Suppressor macrophage treated with lipopolysaccharide for 1 hour (primary cell): ENCODE measurements at places on chromosomes 5 and 9.

- DNase-seq = no peak
Observed at GRCh38 chr5:165805756-165806155, 2300.3 kb downstream of the MAT2B start.

GRCh38 chr9:3526165-3526996 is 580 bp upstream of the RFX3 start:
- DNase-seq = peak; percentile 95

DNA sequence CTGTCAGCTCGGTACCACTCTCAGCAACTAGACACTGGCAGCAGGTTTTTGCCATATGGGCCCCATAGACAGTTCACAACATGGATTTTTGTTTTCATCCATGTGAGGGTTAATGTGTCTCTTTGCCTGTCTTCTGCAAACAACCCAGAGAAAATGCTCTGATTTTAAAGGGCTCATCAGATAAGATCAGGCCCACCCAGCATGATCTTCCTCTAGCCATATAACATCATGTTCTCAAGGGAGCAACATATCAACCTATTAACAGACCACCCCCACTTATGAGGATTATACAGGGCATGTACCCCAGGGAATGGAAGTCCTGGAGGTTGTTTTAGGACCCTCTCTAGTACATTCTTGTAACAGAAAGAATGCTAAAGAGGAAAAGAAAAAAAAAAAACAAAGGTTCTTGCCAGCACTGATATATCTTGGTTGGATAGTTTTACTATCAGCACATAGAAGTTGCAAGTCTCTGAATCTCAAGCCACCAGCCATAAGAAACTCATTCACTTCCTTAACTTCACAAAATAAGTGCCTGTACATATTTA is 1015.1 kb downstream of the TLE4 start:
- DNase-seq = no peak

GRCh38 chr9:117461386-117461785 is 46.5 kb upstream of the ASTN2 start:
- DNase-seq = no peak

GRCh38 chr5:179874136-179874535 is 15.5 kb upstream of the MRNIP start:
- DNase-seq = no peak

DNA sequence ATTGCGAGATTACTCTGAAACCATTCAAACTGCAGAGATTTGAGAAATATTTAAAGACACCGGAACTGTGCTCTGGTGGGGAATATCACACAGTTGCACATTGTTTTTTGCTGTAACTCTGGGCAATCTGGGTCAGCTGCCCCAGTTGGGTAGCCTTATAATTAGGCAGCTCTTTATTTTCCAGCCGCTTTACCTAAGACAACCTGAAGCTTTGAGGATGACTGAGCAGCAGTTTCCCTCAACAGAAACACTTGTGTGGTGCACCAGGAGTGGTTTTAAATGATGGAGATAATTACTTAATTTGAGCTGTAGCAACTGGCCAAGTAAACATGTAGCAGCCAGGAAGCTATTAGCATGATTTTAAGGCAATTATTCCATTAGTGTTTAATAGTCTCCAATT is 2.9 kb downstream of the PLCXD3 start:
- DNase-seq = no peak

DNA sequence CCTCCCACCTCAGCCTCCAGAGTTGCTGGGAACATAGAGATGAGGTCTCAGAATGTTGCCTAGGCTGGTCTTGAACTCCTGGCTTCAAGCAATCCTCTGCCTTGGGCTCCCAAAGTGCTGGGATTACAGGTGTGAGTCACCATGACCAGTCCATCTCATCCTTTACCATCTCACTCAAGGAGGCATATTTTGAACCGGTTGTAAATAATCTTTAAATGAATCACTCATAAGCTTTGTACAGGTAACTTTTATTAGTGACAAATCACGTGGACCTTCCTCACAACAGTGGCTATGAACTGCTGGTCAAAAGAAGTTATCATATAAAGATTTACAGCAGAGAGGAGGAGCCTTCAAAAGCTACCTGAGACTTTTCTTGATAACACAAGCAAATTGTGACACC is 70.7 kb downstream of the RFK start:
- no peak for DNase-seq

- DNase-seq = peak; percentile 74
Observed at GRCh38 chr9:105859428-105860091, 165.2 kb downstream of the TMEM38B start.

DNA sequence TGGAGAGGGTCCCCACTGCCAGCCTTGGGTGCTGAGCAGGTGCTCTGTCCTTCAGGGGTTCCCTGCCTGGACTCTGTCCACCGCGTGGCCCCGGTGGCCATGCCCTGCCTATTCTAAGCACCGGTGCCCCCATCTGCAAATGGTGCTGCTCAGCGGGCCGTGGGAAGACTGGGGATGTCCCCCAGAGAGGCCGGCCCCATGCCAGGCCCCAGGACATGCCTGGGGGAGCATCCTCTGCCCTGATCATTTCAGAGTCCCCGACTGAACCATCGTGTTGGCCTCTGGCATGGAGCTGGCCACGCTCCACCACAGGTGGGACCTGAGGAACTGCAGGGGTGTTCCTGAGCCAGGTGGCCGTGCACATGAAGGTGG is 64.7 kb downstream of the RXRA start:
- DNase-seq = no peak

DNA sequence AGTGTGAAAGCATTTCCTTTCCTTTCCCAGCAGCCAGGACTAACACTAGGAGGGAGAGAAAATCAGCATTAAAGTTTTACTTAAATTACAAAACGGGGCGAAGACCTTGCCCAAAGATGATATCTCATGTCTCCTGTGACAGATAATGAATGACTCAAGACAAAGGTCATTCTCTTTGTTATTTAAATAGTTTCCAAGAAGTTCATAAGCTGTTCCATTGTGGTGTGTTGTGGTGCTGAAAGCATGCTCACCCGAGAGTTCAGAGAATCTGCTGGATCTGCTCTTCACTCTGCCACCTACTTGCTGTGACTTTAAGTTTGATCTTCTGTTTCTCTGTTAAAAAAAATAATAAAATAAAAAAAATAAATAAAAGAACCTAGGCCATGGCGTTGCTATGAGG is 265.9 kb upstream of the NR4A3 start:
- no peak for DNase-seq

GRCh38 chr9:14561929-14562405 is 131.3 kb downstream of the ZDHHC21 start:
- no peak for DNase-seq

GRCh38 chr5:149022200-149022599 is 40.7 kb downstream of the SH3TC2 start:
- no peak for DNase-seq

- DNase-seq = no peak
Observed at GRCh38 chr5:178327446-178327845, 94.8 kb upstream of the PHYKPL start.

GRCh38 chr9:86282979-86283535 is 719 bp upstream of the ISCA1 start:
- peak; percentile 72 for DNase-seq

DNA sequence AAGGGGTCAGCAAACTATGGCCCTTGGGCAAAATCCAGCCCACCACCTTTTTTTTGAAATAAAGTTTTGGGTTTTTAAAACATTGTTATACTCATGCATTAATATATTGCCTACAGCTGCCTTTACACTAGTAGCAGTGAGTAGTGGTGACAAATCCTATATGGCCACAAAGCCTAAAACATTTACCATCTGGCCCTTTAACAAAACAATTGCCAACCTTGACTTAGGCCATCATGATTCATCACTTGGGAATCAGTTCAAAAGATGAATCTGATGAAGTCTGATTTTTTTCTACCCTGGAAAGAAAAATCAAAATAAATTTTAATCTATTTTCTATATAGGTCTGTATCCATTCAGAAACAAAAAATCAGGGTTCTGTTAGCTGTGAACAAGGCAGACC is 484.9 kb downstream of the BNC2 start:
- DNase-seq = no peak

- no peak for DNase-seq
Observed at GRCh38 chr9:104319685-104320084, 184.4 kb upstream of the OR13F1 start.

DNA sequence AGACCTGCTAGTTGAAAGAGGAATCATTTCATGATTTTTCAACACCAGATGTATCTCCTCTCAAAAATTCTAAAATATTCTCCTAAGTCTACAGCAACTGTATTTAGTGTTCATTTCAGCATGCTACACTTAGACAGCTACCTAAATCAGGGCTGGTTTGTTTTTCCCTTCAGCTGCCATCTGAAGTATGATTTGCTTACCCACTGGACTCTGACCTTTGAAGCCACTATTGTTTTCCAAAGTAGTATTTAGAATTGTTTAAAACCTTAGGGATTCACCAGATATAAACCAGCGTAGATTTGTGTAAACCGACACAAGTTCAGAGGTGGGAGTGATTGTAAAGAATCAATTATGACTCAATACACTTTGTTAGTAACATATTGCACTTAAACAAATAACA is 193.1 kb downstream of the ADAMTS6 start:
- DNase-seq = no peak

- DNase-seq = no peak
Observed at GRCh38 chr5:175724314-175725275, 66.7 kb downstream of the HRH2 start.

- no peak for DNase-seq
Observed at GRCh38 chr5:132008961-132009680, 2.3 kb downstream of the ACSL6 start.

DNA sequence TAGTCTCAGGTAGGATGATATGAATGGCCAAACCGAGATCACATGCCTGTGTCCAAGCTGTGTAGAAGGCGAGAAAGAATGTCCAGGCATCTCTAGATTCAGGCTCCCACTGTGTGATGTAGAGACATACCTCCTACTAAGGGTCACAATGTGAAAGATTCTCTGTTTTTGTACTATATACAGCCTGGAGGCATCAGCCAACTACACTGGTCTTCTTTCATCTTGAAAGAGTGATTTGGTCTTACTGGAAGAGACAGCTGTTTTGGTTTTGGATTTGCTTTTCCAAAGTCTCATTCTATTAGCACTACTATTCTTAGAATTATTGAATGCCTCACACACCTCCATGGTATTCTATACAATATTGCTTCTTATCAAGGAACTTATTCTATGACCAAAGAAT is 26.4 kb downstream of the ERCC8 start:
- DNase-seq = no peak

- no peak for DNase-seq
Observed at GRCh38 chr5:137627293-137627692, 108.6 kb downstream of the KLHL3 start.

- peak; percentile 92 for DNase-seq
Observed at GRCh38 chr5:181159286-181160151, 12.1 kb downstream of the OR2V2 start.

GRCh38 chr5:85140471-85140870 is 755.8 kb upstream of the EDIL3 start:
- no peak for DNase-seq

- DNase-seq = no peak
Observed at GRCh38 chr9:28648723-28649122, 1075.4 kb upstream of the C9orf72 start.

DNA sequence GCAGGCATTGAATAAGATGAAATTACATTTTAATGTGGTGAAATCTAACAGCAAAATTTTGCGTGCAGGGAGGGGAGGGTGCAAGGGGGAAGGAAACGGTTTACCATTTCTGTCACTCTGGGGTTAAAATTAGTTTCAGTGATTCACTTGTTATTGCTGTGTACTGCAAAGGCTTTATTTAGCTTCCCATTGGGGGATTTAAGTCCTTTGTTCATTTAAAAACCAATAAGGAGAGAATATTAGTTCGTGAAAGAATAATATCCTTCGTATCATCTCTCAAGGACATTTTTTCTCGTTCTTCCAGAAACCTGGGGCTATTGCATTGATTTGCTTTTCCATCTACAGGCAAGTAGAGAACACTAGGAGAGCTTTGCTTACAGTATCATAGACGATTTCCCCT is 667.8 kb upstream of the RGMB start:
- no peak for DNase-seq

DNA sequence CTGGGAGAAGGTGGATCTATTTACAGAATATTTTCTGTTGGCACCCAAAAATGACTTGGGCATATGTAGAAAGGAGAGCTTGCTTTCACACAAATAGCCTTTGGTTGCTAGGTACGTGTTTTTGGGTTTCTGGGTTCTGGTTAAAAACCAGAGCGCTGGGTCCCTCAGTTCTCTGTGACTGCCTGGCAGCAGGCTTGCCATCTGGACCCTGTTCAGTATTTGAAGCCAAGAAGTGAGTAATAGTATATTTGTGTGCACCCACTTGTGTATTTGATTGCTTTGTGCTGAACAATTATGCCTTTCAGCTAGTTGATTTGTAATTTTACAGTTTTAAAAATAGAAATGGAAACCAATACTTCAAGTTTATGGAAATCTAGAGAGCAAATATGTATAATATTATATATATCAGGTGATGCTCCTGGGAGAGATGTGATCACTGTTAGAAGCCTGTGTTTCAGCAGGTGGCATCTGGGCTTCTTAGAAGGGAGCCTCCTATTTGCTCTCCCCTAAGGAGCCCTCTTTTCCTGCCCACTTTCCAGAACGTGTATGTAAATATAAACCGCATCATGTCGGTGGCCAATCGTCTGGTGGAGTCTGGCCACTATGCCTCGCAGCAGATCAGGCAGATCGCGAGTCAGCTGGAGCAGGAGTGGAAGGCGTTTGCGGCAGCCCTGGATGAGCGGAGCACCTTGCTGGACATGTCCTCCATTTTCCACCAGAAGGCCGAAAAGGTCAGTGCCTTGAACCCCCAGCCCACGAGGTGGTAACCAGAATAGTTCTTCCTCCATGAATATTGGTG is 153.6 kb downstream of the TRIO start:
- no peak for DNase-seq

GRCh38 chr5:186091-187041 is 4.9 kb upstream of the LRRC14B start:
- DNase-seq = no peak

- no peak for DNase-seq
Observed at GRCh38 chr5:142531977-142532780, 153.7 kb downstream of the FGF1 start.

DNA sequence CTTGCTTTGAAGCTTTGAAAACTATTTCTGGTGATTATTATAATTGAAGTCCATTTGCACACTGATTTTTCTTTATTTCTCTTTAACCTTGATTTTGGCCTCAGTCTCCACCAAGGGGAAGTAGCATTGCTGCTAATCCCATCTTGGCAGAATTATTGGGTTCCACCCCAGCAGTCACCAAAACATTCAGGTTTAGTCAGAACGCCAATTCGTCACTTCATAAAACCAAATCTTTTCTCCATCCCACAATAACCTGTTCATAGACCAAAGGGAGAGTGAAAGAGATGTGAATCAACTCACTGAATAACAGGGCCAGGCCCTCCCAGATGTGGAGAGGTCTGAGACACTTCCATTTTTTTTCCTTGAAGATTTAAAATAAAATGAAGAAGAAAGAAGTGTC is 95.1 kb upstream of the VCAN start:
- no peak for DNase-seq

DNA sequence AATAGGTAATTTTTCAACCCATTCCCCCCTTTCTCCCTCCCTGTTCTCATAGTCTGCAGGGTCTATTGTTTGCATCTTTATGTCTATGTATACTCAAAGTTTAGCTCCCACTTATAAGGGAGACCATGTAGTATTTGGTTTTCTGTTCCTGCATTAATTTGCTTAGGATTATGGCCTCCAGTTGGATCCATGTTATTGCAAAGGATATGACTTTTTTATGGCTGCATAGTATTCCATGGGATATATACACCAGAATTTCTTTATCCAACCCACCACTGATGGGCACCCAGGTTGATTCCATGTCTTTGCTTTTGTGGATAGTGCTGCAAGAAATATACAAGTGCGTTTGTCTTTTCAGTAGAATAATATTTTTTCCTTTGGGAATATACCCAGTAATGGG is 761.6 kb upstream of the GRAMD2B start:
- DNase-seq = no peak

GRCh38 chr9:114287001-114287762 is 35.7 kb upstream of the ORM1 start:
- no peak for DNase-seq
